Lung (tissue), 17 donors: ENCODE measurements at places on chromosomes 1 and 21. TPM values are rescaled to one million over a fixed set of nuclear protein-coding genes. Genes with fewer than 3 reads are reported as not detected.

GRCh38 chr1:36176106-36176949, 20.4 kb downstream of the MAP7D1 start:
- DNase-seq = no peak

DNA sequence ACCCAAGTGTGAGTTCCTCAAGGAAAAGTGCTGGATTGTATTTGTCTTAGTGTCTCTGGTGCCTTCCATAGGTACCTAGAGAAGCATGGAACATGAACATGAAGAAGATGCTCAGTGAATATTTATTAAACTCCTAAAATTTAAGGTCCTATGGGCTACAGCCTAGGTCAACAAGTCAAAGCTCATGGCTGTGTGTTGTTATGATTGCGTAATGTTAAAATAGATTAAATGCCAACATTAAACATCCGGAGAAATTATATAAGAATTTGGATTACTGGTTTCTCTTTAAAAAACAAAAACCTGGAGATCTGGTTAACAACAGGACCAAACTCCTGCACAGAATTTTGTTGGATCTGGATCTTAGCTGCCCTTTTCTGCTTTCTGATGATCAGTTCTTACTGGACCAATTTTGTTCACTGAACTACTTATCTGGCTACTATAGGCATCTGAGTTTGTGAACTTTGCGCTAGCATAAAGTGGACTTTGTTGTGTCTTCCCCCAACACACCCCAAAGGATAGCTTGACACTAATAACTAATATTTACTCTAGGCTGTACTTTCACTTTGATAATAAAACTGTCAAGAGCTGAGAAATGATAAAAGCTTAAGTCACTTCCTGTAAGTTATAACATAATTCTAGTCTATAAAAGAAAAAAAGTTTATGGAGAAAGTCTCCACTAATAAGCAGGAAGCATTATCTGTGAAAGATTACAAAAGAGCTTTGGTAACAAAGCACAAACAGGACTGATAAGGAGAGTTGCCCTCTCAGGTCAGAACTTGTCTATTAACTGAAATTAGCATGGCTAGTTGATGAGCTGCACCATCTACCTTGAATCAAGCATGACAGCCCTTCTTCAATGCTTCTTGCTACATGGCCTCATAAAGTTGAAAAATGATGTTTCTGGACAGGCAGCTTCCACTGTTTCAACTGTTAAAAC, 20.7 kb downstream of the F5 start:
- DNase-seq = no peak

The SPRR1B gene
- total RNA-seq = not detected

The MYOC gene
- total RNA-seq = 0.83 TPM

The KRTAP19-3 gene
- total RNA-seq = not detected

DNA sequence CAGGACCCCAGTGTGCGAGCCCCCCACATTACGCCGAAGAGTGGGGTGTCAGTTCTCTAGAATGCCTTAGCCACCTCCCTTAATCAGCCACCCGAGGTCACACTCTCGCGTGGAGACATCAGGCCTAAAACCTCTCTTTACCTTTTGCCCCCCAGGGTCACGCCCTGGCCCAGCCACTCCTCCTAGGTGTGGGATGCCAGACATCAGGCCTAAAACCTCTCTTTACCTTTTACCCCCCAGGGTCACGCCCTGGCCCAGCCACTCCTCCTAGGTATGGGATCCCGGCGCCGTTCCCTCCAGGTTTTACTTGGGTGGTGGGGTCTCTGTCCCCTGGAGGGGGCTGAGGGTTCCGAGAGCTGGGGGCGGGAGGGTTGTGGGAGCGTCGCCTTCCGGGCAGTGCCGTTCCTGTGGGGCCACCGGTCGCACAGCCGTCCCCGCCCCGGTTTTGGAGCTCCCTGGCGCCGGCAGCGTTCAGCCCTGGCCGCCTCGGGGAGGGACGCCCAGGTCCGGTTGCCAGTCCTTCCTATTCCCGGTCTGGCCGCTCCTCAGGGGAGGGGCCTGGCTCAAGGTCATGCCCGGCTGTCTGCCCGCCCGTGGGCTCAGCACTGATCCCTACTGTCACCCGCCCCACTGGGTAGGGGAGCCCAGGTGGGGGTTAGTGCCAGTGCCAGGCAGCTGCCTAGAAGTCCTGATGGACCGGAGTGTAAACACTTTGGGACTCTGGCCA, 882 bp downstream of the VPS13D start:
- DNase-seq = peak; percentile 24

DNA sequence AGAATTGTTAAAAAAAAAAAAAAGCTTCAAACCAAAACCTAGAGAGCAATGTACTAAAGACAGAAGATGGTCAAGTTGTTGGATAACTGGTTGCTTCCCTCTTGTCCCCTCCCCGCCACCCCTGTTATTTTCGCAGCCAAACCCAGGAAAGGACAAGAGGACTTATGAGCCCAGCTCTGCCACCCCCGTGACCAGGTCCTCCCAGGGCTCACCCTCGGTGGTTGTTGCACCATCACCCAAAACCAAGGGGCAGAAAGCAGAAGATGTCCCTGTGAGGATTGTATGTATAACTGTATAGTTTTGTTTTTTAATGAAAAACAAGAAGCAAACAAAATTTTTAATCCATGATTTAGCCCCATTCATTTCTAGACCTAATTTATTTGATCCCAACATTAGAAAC, 69.4 kb downstream of the VPS26C start:
- no peak for DNase-seq

DNA sequence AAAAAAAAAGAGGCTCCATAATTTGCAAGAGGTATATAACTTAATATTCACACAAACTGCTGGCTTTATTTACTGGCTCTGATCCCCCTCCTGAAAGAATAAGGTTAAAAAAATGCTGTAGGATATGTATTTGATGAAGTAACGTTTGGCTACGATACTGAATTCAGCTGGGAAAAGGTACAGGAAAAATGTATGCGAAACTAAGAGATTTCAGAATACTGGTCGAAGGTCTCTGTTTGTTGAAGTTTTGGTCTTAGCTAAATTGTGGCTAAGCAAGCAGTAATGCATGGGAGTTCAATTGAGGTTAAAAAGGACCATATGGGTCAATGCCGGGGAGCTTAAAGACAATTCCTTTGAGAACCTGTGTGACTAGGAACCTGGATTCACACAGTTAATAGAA, 355.5 kb upstream of the NCAM2 start:
- DNase-seq = no peak

DNA sequence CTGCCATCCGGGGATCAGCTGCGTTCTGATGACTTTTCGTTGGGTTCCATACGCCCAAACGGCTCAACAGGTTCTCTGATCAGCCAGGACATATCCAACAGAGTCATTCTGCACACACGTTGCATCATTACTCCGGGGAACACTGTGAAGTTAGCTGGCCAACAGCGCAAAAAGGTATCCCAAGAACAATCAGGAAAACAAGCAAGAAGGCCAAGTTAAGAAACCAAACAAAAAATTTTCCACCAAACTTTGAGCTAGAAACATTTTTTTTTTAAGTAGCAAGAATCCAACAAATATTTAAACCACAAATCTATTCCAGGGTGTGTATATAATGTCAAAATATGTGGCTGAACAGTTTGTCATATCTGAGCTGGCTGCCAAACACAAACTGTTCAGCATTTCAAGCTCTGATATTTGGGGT, 29.2 kb downstream of the NID1 start:
- no peak for DNase-seq

DNA sequence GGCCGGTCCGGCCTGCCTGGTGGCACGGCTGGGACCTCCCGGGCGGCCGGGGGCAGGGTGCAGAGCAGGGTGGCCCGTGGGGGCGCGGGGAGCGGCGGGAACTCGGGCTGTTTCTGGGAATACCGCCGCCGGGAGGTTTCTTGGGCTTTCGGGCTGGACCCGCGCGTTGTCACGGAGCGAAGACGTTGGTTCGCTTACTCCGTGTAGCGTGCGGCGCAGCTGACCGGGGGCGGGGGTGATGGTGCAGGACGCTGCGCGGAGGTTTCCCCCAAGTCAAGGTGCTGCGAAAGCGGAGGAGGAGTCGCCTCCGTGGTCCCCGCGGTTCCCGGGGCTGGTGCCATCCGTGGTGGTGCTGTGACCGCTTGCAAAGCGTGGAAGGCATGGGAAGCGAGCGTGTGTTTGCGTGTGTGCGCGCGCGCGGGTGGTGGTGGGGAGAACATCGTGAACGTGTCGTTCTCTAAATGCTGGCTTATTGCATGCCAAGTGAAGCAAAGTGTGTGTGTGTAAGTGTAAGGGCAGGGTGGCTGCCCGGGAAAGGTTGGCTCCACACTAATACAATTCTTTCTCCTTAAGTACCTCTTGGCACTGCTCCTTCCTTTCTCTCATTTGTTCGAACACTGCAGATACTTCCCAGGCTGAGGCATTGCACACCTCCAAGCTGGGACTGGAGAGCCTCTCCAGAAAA, 1.1 kb downstream of the RYR2 start:
- peak; percentile 31 for DNase-seq

- no peak for DNase-seq
Measured at GRCh38 chr1:246214708-246215509, 292.2 kb downstream of the SMYD3 start.

GRCh38 chr21:31310750-31311149, 33.3 kb downstream of the TIAM1 start:
- peak; percentile 53 for DNase-seq

- DNase-seq = peak; percentile 81
Measured at GRCh38 chr1:179586107-179586823, 5.4 kb upstream of the TDRD5 start.

DNA sequence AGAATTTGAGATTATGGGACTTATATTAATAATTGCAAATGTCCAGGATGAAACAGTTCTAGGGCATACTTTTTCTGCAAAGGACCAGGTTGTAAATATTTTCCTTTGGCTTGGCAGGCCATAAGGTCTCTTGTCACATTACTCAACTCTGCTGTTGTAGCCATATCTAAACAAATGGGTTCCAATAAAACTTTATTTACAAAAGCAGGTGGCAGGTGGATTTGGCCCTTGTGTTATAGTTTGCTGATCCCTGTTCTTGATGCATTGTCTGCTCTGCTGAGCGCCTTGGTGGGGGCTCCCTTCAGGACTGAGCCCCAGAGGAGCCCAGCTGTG, 258.5 kb downstream of the FOXD2 start:
- DNase-seq = no peak

DNA sequence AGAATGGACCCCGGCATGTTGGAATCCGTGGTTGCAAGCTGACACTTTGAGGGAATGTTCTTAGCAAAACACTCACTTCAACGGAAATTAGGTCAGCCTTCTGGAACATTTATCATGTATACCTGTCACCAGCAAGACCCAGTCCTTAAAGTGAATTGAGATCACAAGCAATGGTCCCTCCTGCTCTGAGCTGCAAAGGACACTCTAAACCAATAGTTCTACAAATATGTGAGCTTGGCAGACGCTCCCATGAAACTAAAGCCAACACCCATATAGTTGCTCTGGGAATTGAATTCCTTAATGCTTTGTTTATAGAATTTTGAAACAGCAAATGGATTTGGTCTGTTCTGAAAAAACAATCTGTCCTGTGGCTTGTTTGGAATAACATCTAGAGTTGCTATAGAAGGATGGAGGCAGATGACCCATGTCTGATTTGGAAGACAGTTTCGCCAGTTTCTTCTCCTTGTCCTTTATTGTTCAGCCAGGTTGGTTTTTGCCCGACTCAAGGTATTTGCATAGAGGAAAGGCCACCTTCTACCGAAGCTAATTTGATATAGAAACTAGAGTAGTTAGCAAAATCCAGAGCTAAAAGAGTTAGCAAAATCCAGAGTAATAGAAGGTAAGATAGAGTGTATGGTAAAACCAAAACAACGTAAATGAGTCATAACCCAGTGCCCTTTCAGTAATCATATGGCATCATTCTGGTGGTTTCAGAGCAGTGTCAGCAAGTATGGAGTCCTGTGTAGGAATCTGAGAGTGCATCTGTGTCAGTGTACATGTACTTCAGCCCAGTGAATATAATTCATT, 236.2 kb downstream of the NFIA start:
- DNase-seq = peak; percentile 94

The TLR5 gene
- 14.2 TPM for total RNA-seq

GRCh38 chr1:246270236-246270635, 236.8 kb downstream of the SMYD3 start:
- DNase-seq = no peak

DNA sequence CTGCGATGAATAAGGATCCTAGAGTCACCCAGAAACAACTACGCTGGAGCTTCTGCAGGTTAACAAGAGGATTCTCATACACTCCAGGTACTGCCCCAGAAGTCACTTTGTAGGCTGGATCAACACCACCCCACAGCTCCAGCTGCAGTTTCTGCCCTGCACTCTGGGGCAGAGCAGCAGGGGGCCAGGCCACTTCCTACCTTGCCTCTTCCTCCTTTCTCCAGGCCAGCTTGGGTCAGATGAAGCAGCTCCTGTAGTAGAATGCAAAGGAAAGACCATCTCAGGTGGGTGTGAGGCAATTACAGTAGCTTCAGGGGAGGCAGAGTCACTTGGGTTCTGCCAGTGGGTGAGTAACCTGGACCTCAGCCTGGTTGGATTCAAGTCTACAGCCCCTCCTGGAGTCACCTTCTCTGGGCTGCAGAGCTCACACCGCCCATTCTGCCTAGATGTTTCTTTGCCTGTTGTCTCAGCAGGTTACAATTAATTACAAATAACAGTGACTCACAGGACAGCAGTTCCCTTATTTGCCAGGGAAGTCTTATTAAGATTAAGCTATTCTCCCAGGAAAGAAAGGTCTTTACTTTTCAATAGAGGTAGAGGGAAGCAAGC, 24.4 kb upstream of the BCAR3 start:
- no peak for DNase-seq

The VWA5B1 gene
- total RNA-seq = 0.40 TPM

DNA sequence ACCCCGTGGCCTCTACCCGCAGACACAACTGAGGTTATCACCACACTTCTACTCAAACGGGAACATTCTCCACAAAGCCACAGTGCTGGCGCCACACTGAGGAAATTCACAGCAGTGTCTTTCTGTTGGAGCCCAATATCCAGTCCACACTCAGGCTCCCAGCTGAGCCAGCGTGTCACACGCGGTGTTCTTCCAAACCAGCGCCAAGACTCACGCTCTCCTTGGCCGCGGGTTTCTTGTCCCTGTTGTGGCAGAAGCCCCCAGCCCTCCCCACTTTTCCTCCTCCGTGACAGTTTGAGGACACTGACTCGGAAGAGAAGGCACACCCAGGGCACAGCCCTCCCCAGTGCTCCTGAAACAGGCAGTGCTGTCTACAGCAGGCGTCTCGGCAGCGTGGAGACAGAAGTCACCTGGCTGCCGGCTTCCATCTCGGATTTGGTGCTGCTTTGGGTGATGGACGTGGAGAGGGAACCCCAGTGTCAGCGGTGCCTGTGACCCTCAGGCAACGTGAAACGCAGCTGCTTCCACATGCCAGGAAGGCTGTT, 35.4 kb upstream of the AGPAT3 start:
- no peak for DNase-seq
